ENCODE measurements at places on chromosomes 1 and 21. TPM values are rescaled to one million over a fixed set of nuclear protein-coding genes. Genes with fewer than 3 reads are reported as not detected.

Gene SH2D1B
- not detected for total RNA-seq

Gene IL12RB2
- total RNA-seq = not detected

Gene ATP1A4
- total RNA-seq = not detected

Gene OTUD7B
- total RNA-seq = 35.8 TPM

Gene LIN9
- 4.3 TPM for total RNA-seq

Gene RGS16
- total RNA-seq = 1.1 TPM

Gene SPRR4
- not detected for total RNA-seq

Gene PAPPA2
- 0.32 TPM for total RNA-seq

Gene GRIK3
- total RNA-seq = not detected

Gene PLA2G2C
- not detected for total RNA-seq

Gene OMA1
- 29.8 TPM for total RNA-seq

Gene UBL4B
- total RNA-seq = not detected

Gene VWA5B1
- not detected for total RNA-seq

Gene LSS
- 80.9 TPM for total RNA-seq

Gene TAF1A
- total RNA-seq = 9.3 TPM

Gene S100A3
- total RNA-seq = not detected

Gene SLAMF9
- total RNA-seq = not detected

Gene CR1L
- not detected for total RNA-seq

Gene LCE2C
- total RNA-seq = not detected

Gene ANKRD35
- 2.1 TPM for total RNA-seq

Gene IFI44L
- total RNA-seq = 21.1 TPM

Gene SUSD4
- total RNA-seq = 36.6 TPM

Gene VANGL2
- 13.9 TPM for total RNA-seq

Gene NBPF6
- not detected for total RNA-seq

Gene S100B
- total RNA-seq = 2.3 TPM

Gene PLA2G2F
- not detected for total RNA-seq

Gene WNT9A
- 7.2 TPM for total RNA-seq

Gene KRTAP12-2
- total RNA-seq = not detected

Gene POFUT2
- total RNA-seq = 40.5 TPM

Gene TRAF3IP3
- total RNA-seq = 2.4 TPM

Gene SLC66A1
- 9.2 TPM for total RNA-seq

Gene S100A7A
- not detected for total RNA-seq

Gene HAPLN2
- total RNA-seq = 0.30 TPM

Gene TSSK3
- total RNA-seq = 2.8 TPM

Gene ADAM30
- not detected for total RNA-seq

Gene RGL1
- 31.0 TPM for total RNA-seq

Gene AK5
- total RNA-seq = not detected

Gene CRYBG2
- 2.3 TPM for total RNA-seq

Gene A3GALT2
- total RNA-seq = not detected

Gene PTCH2
- 3.7 TPM for total RNA-seq

Gene AHCYL1
- total RNA-seq = 106 TPM

Gene PRELP
- total RNA-seq = 40.9 TPM

Gene OPRD1
- total RNA-seq = 0.02 TPM

Gene PRXL2B
- total RNA-seq = 14.7 TPM

Gene SPAG17
- total RNA-seq = 1.7 TPM

Gene FCRL4
- total RNA-seq = not detected

Gene HORMAD1
- total RNA-seq = not detected

Data from ovary (tissue), 10 donors.